CD14-positive monocyte (primary cell): ENCODE measurements at places on chromosomes 7 and 10. TPM values are rescaled to one million over a fixed set of nuclear protein-coding genes. Genes with fewer than 3 reads are reported as not detected.

DNA sequence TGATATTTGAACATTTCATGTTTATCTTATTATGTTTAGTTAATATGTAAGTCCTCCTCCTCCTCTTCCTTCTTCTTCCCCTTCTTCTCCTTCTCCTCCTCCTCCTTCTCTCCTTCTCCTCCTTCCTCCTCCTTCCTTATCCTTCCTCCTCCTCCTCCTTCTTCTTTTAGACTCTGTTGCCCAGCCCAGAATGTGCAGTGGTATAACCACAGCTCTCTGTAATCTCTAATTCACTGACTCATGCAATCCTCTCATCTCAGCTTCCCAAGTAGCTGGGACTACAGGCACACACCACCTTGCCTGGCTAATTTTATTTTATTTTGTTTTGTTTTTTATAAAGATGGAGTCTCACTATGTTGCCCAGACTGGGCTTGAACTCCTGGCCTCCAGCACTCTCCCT is 83.4 kb upstream of the ODAD2 start:
- peaks cover 42% of the 10 kb centered on the region for H3K36me3 ChIP-seq
- H3K4me3 ChIP-seq, result no peak overlapping the region
- no peaks in the 10 kb centered on the region for H3K4me1 ChIP-seq
- no peaks in the 10 kb centered on the region for H3K27me3 ChIP-seq
- no peak for DNase-seq

DNA sequence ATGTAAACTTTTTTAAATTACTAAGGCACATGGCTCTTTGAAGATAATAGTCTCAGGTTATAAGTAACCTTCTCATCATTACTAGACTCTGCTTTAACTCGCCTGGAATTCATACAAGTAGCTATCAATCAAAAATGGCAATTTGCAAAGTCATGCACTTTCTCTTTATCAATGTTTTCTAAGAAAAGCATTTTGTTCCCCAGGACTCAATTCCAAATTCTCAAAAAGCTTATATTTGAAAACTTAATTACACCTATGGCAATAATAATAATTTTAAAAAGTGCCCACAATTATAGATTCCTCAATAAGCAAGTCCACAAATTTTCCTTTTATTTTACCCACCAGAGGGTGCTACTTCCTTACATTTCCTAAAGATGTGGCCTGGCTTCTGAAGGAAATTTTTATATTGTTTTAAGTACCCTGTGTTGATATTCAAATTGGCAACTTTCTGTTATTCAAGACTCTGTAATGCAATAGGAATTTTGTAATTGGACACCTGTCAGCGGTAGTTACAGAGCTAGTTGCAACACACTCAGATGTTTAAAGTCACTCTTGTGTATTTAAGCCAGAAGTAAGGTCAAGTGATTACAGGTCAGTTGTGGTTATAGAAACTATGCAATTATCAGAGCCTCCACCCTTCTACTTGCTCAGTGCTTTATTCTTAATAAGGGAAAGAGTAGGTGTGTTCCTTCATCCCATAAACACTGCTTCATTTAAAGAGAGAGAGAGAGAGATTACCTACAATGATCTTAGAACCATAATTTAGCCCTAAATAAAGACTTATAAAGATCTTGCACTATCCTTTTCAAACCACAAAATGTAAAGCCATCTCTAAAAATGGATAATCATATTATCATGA is 47.1 kb upstream of the HYAL4 start:
- H3K4me1 ChIP-seq, result no peaks in the 10 kb centered on the region
- no peaks in the 10 kb centered on the region for H3K27me3 ChIP-seq
- no peaks in the 10 kb centered on the region for H3K36me3 ChIP-seq
- no peak overlapping the region for H3K27ac ChIP-seq
- DNase-seq, result no peak

- no peak overlapping the region for H3K27ac ChIP-seq
- peak; percentile 75 for DNase-seq
- peaks cover 39% of the 10 kb centered on the region for H3K4me1 ChIP-seq
- H3K27me3 ChIP-seq, result peaks cover 60% of the 10 kb centered on the region
- peak overlapping the region; percentile 39 for H3K4me3 ChIP-seq
These were observed 587 bp downstream of the HOXA10 start for GRCh38 chr7:27173511-27173955.

The RGR gene
- not detected in 2 replicates for polyA plus RNA-seq

The RBP4 gene
- 0.25 and 0.34 TPM in 2 replicates for polyA plus RNA-seq
